ENCODE measurements at places on chromosomes 7 and 10. TPM values are rescaled to one million over a fixed set of nuclear protein-coding genes. Genes with fewer than 3 reads are reported as not detected.

- DNase-seq = no peak
These were observed 27.8 kb downstream of the UNC5B start for GRCh38 chr10:71239946-71240795.

The HOXA10 gene
- polyA plus RNA-seq = 59.6 TPM

DNA sequence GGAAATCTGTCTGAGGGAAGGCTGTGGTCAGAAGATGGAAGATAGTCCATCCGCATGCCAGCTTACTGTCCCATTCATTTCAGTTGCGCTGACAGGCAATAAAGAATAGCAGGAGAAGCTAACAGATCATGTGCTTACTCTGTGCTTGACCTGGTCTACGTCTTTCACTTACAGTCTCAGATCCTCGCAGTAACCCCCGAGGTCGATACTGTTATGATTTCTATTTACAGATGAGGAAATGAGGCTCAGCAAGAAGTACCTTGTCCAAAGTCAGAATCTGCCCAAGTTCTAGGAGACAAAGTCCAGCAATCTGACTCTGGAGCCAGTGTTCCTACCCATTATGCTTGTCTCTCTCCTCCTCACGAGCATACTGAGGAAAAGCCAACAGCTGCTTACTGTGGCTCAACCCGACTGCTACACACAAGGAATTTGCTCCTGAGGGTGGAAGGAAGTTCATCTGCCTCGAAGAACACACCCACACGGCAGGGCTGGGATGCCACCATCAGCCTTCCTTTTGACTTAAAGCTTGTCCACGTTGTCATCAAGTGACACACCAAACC is 74.2 kb downstream of the MINPP1 start:
- no peak for DNase-seq

The CPA2 gene
- not detected for polyA plus RNA-seq

The LAMB1 gene
- polyA plus RNA-seq = 171 TPM

DNA sequence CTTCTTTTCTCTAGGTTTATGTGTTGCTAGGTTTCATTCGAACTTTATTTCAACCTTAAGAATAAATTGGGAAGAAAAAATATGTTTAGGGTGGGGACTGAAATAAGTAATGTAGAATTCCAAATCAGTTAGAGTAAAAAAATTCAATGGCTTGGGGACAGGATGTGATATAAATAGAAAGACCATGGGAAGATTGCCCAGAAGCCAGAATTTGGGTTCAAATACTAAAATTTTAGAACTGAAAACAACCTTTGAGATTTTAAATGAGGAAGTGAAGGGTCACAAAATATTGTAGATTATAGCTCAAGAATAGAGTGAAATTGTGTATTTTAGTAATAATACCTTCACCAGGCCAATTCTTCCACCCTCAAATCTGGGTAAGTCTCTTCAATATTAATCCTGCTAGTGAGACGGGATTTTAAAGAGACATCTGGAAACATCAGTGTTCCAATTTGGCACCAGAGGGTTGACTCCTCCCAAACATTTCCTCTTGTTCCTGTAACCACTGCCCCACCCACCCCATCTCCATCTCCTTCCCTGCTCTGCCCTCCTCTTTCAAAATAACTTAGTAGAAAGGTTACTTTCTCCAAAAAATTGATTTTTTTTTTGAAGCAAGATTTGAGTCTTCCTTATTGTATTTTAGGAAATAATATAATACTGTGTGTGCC is 51.3 kb upstream of the FAM3C start:
- DNase-seq = no peak

The GAD2 gene
- polyA plus RNA-seq = not detected

- no peak for DNase-seq
These were observed 400.3 kb upstream of the ADARB2 start for GRCh38 chr10:2137549-2138174.

GRCh38 chr7:1986366-1987083 is 246.2 kb downstream of the MAD1L1 start:
- DNase-seq = no peak

DNA sequence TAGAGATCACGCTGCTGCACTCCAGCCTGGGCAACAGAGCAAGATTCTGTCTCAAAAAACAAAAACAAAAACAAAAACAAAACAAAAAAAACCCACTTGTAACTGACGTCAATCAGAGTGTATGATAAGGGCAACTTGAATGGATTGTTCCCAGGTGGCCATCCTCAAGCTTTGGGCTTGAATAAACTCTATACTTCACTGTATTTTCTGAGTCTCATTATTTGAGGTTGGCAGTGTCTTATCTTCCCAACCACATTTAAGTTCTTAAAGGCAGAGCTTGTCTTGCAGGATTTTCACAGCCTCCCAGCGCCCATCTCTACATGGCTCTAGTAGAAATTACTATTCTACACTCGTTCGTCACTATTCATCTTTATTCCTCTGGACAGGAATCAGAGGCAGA is 5.1 kb upstream of the OAT start:
- no peak for DNase-seq

DNA sequence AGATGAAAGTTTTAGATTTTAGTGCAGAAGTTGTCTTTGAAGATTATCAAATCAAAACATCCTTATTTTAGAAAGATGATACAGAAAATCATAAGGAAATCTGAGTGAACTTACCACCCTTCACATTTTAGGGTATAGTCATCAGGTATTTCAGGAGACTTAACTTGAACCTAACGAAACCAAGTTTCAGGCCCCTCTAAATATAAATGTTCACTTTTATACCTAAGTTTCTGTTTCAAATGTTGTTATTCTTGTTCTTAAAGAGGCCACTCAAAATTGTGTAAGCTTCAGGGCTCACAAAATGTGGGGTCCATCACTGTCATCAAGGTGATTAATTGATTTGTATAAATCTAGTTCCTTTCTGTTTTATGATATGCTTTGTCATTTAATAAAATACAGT is 216.2 kb downstream of the KIAA1217 start:
- no peak for DNase-seq

DNA sequence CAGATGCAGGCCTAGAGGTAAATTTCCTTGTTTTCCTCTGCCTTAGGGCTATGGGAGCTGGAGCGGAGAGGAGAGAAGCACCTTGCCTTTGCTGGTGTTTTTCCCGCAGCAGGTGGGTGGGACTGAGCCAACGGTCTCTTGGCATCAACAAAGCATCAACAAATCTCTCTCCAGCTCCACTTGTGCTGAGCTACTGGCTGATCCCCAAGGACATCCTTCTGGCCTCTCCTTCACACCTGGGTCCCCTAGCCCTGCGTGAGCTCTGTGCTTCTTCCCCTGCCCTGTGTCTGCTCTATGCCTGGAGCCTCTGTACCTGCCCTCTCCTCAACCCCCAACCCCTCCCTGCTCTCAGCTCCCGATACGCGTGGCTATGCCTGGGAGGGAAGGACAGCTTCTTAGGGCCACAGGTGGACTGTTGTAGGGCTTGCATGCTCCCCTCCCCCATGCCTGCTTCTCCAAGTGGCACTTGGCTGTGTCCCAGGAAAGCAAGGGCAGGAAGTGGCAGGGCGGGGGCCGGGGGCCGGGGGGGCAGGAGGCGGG is 3.2 kb upstream of the CLDN4 start:
- no peak for DNase-seq

The TMEM270 gene
- polyA plus RNA-seq = not detected

GRCh38 chr7:68613897-68614296 is 984.4 kb upstream of the AUTS2 start:
- DNase-seq = no peak

DNA sequence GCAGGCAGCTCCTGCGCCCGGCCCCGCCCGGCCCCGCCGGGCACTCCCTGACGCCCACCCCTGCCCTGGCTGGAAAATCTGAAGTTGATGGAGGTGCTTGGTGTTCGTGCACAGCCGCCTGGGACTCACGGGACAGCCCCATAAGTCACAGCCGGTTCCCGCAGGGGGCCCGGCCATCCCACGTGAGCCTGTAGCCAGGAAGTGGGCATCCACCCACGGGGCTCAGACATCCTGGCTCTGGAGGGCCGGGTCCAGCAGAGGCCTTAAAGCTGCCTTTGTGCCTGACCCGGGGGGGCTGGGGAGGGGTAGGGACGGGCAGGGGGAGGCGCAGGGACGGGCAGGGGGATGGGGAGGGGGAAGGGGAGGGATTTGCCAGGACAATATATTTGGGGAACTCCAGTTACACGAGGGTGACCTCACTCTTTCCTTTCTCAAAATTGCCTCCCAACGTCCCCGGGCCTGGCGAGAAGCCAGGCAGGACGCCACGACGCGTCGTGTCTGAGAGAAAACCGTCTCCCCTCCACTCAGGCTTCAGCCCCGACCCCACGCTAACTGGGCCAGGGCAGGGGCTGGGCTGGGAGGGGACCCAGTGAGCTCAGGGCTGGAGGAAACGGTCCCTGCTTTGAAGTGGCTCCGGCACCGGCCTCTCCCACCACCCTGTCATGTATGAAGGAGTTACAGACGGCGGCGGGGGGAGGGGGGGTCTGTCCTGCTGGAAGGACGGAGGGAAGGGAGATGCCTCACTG is 82.1 kb upstream of the PDGFA start:
- DNase-seq = no peak

GRCh38 chr7:142334236-142334635 is 76.4 kb upstream of the PRSS58 start:
- no peak for DNase-seq

The ARF5 gene
- 216 TPM for polyA plus RNA-seq

- no peak for DNase-seq
These were observed 304.2 kb downstream of the RNLS start for GRCh38 chr10:88278912-88279311.

DNA sequence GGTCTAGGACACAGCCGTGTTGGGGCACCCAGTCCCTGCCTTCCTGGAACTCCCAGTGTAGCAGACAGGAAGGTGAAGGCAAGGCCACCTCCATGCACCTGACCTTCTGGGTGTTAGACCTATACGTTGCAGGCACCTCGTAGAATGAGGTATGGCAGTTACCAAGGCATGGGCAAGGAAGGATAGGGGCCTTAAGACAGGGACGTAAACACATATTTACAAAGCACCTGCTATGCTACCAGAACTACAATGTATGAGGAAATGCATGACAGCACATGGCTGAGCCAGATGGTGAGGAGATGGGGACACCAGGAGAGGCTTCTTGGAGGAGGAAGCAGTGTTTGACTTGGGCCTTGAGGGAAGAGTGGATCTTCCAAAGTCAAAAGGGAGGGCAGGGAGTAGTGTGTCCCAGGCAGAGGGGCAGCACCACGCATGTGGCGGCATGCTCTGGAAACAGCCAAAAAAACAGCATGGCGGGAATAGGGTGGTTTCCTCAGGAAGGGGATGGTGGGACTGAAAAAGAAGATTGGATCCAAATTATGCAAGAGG is 231.2 kb downstream of the FANK1 start:
- no peak for DNase-seq

The ASZ1 gene
- not detected for polyA plus RNA-seq

DNA sequence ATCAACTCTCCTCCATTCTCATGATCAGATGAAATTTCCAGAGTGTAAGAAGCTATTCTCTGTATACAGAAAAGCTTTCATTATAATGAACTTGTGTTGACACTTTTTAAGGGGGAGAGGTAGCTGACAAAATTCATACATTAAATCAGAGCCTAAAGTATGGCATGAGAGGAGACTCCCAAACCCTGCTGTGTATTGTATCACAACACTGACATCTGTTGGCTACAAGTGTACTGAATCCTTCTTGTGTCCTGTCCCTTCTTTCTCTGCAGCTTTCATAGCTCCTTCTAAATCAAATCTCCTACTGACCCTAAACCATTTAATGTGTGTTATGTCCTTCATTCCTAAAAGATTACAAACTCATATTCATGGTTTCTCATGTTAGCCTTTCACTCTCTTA is 70.9 kb downstream of the GCC1 start:
- no peak for DNase-seq

GRCh38 chr7:118311121-118311836 is 86.8 kb downstream of the ANKRD7 start:
- DNase-seq = no peak

The TFAM gene
- polyA plus RNA-seq = 9.0 TPM

DNA sequence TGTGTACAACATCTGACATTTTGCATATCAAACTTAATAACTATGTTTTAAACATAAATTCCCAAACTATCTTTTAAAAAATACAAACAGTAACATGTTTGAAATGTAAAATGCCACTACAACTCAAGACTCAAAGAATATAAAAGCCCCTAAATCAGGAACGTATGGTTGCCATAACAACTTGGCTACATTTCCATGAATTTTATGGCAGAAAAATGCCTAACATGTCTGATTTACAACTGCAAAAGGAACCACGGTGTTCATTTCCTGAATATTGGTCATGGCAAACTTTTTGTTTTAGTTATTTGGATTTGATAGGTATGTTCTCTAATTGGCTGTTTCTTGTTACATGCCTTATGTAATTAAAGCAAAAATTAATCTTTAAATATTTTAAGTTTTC is 2.0 kb downstream of the SOSTDC1 start:
- DNase-seq = no peak

The OPN4 gene
- polyA plus RNA-seq = not detected

DNA sequence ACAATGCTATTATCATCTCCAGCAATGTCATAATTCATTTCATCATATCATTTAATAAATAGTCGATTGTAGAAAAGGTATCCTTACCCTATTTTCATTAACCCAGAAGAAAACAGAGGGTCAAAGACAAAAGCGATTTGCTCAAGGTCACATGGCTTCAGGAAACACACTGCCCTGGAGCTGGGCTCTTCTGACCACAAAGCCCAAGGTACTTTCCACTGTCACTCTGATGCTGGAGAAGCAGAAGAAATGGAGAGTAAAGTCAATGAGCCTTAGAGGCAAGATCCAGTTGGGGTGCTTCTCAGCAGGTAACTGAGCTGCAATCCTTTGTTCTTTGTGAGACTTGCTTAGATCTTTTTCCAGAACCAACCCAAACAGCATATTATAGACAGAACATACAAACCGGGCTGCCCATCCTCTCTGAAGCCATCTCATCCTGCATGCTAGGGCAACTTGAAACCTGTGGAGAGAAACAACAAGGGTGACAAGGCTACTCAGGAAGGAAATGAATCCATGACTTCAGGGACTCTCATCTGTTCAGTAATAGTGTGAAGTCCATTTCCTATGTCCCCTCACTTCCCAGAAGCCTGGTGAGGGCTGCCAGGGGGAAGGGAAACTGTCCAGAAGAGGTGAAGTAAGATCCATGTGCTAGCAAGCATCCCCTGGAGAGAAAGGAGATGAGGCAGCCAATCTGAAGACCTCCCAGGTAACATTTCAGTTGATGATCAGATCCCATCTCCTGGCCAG is 148.6 kb upstream of the SVIL start:
- no peak for DNase-seq

GRCh38 chr10:124678557-124679240 is 65.5 kb downstream of the FAM53B start:
- DNase-seq = no peak

The FAM3C gene
- 13.1 TPM for polyA plus RNA-seq

GRCh38 chr7:134630893-134631292 is 15.8 kb upstream of the BPGM start:
- no peak for DNase-seq

GRCh38 chr7:48213226-48213625 is 42.0 kb downstream of the ABCA13 start:
- no peak for DNase-seq

The FOXI2 gene
- polyA plus RNA-seq = not detected

GRCh38 chr7:133039614-133040013 is 42.3 kb downstream of the CHCHD3 start:
- no peak for DNase-seq
